Spleen (tissue), 13 donors: ENCODE measurements at places on chromosomes 1 and 21. TPM values are rescaled to one million over a fixed set of nuclear protein-coding genes. Genes with fewer than 3 reads are reported as not detected.

The LRRC39 gene
- 0.77 TPM for total RNA-seq

The S100A2 gene
- 0.60 TPM for total RNA-seq

The CA14 gene
- not detected for total RNA-seq

The CELA3B gene
- 1.8 TPM for total RNA-seq

The S100A7A gene
- not detected for total RNA-seq

The IFFO2 gene
- 14.6 TPM for total RNA-seq

The HTR6 gene
- not detected for total RNA-seq

The NIBAN1 gene
- total RNA-seq = 94.7 TPM

The APCS gene
- total RNA-seq = not detected

The LRRC53 gene
- total RNA-seq = not detected

The AMY1A gene
- not detected for total RNA-seq

The DCST1 gene
- total RNA-seq = not detected

The SLC2A5 gene
- 8.4 TPM for total RNA-seq

DNA sequence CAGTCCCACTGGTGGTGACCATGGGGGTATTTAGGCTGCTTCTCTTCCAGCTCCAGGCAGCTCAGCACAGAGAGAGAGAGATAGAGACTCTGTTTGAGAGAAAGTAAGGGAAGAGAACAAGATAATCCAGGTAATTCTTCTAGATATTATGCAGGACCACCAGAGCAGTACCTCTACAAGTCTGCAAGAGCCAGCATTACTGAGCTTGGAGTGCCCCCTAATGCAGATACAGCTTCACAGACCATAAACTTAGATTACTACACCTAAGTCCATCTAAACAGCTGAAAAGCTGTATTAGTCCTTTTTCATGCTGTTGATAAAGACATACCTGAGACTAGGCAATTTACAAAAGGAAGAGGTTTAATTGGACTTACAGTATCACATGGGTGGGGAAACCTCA lies 570.3 kb downstream of the LRRIQ3 start:
- DNase-seq = no peak

DNA sequence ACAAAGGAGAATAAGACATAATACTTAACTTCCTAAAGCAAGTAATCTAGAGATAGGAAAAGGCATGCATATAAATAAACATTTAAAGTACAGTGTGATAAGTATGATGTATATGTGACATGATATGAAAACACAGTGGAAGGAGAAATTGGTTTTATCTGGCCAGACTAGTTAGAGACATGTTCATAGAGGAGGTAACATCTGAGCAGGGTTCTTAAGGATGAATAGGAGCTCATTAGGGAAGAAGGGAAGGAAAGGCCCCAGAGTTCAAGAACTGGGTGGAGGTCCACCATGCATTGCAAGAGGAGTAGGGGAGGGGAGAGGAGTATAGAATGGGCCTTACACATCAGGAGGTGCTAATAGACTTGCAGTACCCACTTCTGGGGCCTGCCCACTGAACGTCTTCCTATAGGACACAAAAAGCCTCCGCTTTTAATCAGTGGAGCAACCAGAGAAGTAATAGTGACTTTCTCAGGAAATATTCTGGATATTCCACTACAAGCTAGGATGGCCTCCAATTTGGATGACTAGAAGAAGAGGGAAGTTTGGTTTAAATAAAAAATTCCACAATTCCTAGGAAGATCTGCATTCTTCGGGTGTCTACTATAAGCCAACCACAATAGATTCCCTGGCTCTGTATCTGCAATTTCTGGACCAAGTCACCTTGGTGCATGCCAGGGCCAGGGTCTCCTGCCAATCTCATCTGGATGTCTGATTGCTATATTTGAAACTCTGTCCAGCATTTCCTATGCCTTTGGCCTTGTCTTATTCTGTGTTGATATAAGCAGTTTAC lies 41.9 kb downstream of the NGF start:
- no peak for DNase-seq

DNA sequence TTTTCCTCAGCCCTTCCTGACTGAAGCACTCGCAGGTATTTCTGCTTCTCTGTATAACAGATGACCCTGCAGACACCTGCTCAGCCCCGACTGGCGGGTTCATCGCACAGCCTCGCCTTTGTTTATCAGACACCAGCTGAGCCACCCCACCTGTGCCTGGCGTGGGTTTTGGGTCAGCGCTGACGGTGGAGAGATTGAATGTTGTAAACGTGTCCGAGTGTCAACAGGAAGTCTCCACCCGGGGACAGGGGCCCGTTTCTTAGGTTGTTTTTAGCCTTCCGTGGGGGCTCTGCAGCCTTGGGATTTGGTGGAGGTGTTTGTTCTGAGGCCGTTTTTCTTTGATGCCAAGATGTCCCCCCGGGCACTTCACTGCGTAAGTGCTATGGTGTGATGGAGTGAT lies 60.1 kb downstream of the COL18A1 start:
- DNase-seq = peak; percentile 58

GRCh38 chr1:211711315-211711705 lies 35.9 kb upstream of the NEK2 start:
- DNase-seq = no peak

GRCh38 chr1:165686121-165686970 lies 12.0 kb downstream of the ALDH9A1 start:
- DNase-seq = no peak

GRCh38 chr21:18451670-18452069 lies 48.1 kb upstream of the TMPRSS15 start:
- DNase-seq = no peak

DNA sequence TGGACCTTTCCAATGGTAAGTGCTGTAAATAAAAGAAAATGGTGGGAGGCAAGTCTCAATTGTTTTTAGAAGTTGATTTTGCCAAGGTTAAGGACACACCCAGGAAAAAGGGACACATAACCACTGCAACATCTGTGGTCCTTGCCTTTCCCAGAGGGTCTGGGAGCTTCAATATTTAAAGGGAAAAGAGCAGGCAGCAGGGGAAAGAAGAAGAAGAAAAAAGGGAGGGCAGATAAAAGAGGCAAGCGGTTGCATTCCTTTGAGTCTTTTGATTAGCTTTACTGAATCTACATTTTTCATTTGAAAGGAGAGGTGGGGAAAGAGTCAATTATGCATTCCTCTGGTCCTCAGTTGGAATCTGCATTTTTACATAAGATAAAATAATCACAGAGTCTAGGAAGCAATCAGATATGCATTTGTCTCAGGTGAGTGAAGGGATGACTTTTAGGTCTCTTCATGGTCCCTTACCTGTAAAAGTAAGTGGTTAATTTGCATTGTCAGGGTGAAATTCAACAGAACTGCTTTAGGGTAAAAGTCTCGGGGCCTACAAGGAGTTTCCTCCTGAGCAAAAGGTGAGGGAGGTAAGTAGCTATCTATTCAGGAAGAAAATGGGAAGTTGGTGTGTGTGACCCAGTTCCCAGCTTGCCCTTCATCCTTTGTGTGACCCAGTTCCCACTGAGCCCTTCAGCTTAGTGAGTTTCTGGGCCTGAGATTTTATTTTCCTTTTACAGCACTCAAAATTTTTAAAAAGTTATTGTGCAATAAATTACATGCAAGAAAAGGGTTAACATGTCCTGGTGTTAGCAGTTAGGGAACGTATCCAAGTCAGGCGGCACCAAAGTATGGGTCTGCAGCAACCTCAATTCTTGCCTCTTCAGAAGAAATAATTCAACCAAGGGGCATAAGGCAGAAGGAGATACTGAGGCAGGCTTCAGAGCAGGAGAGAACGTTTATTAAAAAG lies 8.6 kb upstream of the CNIH3 start:
- no peak for DNase-seq

- no peak for DNase-seq
These were observed 157.8 kb downstream of the SDCCAG8 start for GRCh38 chr1:243413431-243414151.

DNA sequence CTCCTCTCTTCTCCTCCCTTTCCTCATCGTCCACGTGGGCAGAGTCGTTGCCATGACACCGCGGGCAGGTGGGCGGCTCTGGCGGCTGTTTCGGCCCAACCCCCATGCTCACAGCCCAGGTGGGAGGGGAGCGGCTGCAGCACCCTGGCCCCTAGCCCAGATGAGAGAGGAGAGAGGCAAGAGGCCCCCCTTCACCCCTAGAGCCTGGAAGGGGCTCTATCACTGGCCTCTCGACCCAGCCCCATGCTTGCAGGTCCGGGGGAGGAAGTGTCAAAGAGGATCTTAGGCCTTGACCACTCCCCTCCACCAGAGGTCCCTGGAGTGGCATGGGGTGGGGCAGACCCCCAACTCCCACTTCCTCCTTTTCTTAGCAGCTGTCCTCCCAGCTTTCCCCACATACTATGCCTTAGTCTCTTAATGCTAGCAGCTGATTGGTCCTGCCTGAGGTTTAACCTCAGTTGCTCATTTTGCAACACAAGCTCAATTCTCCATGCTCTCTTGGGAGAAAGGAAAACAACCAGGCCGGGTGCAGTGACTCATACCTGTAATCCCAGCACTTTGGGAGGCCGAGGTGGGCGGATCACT lies 10.4 kb downstream of the DLGAP3 start:
- DNase-seq = no peak

GRCh38 chr1:73359001-73359400 lies 839.0 kb downstream of the LRRIQ3 start:
- no peak for DNase-seq

GRCh38 chr1:210685295-210685650 lies 356.6 kb downstream of the HHAT start:
- DNase-seq = no peak

DNA sequence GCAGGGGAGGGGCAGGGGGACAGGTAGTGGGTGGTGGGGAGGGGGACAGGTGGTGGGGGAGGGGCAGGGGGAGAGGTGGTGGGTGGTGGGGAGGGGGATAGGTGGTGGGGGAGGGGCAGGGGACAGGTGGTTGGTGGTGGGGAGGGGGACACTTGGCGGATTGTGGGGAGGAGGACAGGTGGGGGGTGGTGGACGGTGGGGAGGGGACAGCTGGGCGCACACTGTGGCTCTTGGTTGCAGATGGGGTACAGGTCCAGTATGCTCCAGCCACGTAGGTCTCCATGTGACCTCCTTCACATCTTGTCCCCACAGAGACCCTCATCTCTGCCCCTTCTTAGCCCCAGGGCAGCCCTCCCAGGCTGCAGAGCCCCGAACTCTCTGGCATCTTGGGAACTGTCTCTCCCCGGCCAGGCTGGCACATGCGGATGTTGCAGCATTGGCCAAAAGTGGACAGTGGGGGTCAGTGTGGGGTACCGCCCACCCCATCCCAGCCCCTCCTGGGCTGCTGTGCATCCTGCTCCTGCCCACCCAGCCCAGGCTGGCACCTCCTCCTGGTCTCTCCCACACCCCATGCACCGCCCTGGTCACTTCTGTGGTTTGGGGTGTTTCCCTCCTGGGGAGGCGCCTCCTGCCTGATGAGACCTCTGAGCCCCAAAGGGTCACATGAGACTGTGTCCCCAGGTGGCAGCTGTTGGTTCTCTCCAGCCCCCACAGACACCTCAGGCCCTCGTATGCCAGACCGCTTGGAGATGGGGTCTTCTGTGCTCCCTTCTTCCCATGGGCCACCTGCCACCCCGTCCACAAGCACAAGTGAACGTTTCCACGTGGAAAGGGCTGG lies 7.6 kb upstream of the SLC19A1 start:
- peak; percentile 91 for DNase-seq

DNA sequence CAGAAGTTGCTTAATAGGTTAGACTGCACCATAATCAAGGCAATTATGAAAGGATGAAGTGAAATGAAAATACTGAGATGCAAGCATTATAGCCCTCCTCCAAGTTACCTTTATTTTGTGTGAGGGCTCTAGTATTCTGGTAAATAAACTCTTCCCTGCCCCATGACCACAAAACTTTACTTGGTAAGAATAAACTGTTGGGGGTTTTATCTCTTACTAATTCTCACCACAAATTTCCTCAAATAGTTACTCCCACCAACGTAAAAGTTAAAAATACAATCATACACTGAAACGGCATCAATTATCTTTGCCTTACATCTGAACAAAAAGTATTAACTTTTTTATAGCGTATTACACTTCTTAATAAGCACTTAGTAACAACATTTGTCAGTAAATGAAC lies 29.5 kb downstream of the C21orf91 start:
- no peak for DNase-seq

GRCh38 chr1:186093437-186093836 lies 281.6 kb downstream of the TPR start:
- no peak for DNase-seq

- DNase-seq = no peak
These were observed 33.4 kb downstream of the TMCC2 start for GRCh38 chr1:205260948-205261732.

GRCh38 chr1:151968058-151968457 lies 25.6 kb downstream of the S100A10 start:
- DNase-seq = no peak

DNA sequence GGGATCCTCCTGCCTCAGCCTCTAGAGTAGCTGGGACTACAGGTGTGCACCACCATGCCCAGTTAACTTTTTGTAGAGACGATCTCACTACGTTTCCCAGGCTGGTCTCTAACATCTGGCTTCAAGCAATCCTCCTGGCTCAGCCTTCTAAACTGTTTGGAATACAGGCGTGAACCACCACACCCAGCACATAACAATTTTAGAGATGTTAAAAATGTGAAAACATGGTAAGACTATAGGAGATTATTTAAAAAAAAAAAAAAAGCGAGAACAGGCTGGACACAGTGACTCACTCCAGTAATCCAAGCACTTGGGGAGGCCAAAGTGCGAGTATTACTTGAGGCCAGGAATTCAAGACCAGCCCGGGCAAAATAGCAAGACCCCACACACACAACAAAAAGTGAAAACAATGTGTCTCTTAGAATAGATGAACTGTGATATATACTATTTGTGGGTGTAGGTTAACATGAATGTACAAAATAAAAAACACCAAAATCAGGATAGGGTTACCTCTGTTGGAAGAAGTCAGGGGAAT lies 19.6 kb downstream of the CCDC18 start:
- no peak for DNase-seq
